ENCODE measurements at places on chromosomes 16 and 17.

DNA sequence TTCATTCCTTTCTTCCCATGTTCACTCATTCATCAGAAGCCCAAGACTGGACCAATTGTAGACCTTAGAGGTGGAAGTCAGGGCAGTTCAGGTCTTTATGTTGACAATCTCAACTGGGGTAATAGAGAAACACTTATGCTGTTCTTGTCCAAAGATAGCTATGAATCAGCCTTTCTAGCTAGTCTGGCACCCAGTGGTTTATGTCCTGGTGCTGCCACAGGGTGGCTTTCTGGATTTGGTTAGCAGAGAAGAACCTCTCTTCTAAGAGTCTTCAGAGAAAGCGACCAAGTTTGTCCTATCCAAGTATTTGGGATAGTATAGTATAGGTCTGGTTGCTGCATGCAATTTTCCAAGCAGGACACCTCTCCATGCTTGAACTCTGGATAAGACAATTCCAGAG lies 83.3 kb downstream of the NOG start:
- DNase-seq, result no peak

GRCh38 chr16:45454-45853 lies 8.0 kb downstream of the POLR3K start:
- no peak for DNase-seq

GRCh38 chr17:63433746-63434591 lies 12.1 kb downstream of the CYB561 start:
- DNase-seq, result peak; percentile 93

- peak; percentile 85 for DNase-seq
Observed at GRCh38 chr16:15482068-15482747, 47.8 kb downstream of the BMERB1 start.

DNA sequence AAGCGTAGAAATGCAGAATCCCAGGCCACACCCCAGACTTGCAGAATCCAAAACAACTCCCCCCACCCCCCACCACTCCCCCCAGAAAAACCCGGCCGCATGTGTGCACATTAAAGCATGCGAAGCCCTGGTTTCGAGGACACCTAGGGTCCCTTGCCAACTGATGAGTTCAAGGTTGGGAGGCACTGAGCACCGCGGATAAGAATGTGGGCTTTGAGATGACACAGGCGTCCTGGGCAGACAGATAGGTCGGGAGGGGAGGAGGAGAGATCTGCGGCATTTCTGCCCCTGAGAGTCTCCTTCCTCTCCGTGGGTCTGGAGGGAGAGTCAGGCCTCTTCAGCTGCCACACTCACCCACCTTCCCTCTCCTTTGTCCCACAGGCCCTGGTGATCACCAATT lies 98.3 kb downstream of the ABCC1 start:
- no peak for DNase-seq
